Cerebellum (tissue), 4 donors: ENCODE measurements at places on chromosomes 12 and 14. TPM values are rescaled to one million over a fixed set of nuclear protein-coding genes. Genes with fewer than 3 reads are reported as not detected.

The CIT gene
- 32.9 TPM for total RNA-seq

The TMEM233 gene
- not detected for total RNA-seq

The TRIM9 gene
- 83.6 TPM for total RNA-seq

The RERG gene
- total RNA-seq, result 20.7 TPM

The TCL1B gene
- total RNA-seq, result not detected

The AVPR1A gene
- 1.9 TPM for total RNA-seq

The AQP5 gene
- total RNA-seq, result 0.82 TPM

The ACSS3 gene
- 14.9 TPM for total RNA-seq

The OR10G3 gene
- not detected for total RNA-seq

The CLEC2A gene
- not detected for total RNA-seq

The OTOGL gene
- 1.4 TPM for total RNA-seq

The CCDC38 gene
- not detected for total RNA-seq
